ENCODE measurements at places on chromosomes 13 and 19. TPM values are rescaled to one million over a fixed set of nuclear protein-coding genes. Genes with fewer than 3 reads are reported as not detected.

- DNase-seq: no peak
These were observed 25.5 kb downstream of the SOX1 start for GRCh38 chr13:112092453-112092852.

GRCh38 chr13:74258961-74259360, 124.8 kb upstream of the KLF12 start:
- DNase-seq: no peak

DNA sequence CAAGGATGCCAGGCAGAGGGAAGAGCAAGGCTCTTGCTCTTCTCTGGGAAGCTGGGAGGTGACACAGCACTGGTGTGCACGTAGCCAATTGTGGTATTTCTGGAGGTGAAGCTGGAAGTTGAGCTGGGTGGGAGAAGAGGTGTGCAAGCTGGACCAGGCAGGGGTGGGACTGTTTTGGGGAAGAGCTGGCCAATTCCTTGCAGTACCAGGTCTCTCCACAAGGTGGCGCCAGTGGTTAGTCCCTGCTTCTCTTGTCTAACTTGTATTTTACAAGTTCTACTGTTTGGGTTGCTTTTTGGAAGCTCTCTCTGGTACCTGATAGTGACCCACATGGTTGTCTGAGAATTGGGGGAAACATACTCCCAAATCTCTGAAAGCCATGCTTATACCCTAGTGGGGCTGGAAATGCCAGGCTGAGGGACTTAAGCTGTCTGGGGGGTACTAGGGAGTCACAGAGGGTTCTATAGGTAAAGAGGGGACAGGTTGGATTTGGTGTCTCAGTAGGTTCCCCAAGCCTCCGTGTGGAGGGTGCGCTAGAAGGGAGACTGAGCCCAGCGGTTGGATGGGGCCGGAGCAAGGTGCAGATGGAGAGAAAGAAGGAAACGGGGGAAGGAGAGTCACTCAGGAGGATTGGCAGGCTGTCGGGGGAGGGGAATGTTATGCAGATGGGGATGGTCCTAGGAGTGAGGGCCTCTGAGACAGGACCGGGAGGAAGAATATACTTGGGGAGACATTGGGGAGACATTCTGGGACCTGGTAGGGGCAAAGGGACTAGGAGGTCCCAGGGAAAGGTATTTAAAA, 3.0 kb downstream of the HPN start:
- DNase-seq: peak; percentile 68

DNA sequence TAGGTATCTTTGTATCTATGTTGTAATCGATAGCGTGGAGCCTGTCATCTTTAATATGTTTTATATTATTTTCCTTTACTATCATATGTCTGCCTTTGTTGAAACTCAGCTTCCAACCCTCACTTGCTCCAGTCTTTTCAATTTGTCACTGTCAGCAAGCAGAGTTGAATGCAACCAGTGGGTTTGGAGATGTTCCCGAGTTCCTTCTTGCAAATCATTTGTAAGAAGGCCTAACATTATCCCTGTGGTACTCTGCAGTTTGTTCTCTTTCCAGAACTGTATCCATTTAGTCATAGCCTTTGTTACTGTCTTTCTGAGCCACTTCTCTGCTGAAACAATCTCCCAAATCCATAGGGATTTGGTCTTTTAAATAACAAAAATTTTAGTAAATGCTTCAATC, 41.8 kb downstream of the RNASEH2B start:
- no peak for DNase-seq

- no peak for DNase-seq
These were observed 35.6 kb upstream of the SPATA13 start for GRCh38 chr13:24124789-24125476.

- DNase-seq: no peak
These were observed 168.0 kb downstream of the IER2 start for GRCh38 chr19:13318190-13318589.

GRCh38 chr19:1523412-1524286, at the start of gene PLK5:
TSS of gene PLK5 (plus strand) at chr19:1524077. CDS start at chr19:1526997, 2,920 bp downstream.
- no peak for DNase-seq

- no peak for DNase-seq
These were observed 15.2 kb downstream of the PLEKHF1 start for GRCh38 chr19:29680447-29680846.

DNA sequence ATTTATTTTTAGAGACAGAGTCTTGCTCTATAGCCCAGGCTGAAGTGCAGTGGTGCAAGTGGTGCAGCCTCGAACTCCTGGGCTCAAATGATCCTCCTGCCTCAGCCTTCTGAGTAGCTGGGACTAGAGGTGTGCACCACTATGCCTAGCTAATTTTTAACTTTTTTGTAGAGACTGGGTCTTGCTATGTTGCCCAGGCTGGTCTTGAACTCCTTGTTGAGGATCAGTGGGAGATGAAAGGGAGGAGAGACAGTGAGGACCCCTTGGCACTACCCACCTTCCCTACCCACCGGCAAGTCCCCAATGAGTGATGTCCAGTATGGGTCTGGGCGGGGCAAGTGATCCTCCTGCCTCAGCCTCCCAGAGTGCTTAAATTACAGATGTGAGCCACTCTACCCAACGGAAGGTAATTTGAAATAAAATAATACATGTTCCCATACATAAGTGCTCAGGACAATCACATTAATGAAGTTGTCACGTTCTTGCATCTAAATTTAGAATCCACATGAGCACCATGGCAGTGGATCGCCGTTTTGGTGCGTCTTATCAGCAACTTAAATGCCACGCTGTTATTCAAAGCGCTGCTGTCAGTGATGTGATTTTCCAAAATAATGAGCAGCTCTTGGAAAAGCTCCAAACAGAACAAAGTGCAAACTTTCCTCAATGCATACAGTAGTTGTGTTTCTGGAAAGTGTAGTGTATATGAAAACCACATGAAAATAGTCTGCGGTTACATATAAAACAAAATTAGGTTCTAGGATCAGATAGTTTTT, 5.9 kb upstream of the ARL11 start:
- DNase-seq: no peak

DNA sequence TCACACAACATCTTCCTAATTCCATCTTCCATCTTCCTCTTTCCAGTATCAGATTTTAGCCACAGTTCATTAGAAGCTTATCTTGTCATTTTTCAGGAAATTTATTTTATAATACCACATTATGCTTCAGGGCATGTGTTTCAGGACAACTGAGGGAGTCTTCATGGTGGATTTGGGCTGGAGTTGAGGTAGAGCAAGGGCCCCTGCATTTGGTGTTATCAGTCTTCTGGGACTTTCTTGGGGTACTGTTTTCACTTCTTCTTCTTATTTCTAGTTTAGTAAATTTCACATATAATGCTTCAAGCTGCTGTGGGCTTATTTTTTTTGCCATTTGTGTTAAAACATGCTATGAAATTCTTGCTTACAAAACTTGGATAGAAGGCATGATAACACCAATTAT, 188.7 kb downstream of the LHFPL6 start:
- DNase-seq: no peak

DNA sequence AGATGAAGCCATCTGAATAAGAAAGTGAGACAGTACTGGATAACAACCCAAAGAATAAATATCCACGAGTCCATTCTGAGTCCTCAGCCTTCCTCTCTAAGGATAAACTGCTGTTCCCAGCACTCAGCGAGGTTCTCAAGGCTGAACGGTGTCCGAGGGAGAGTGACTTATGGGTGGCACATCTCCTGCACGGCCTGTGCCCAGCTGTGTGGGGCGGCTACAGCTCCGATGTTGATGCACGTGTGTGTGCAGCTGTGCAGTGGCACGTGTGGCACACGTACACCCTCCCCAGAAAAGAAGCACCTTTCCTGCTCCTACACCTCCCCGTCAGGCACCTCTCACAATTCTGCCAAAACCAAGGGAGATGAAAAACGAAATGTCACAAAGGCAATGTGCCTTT, 45.0 kb downstream of the RAB20 start:
- no peak for DNase-seq

GRCh38 chr13:43650882-43651281, 135.9 kb downstream of the ENOX1 start:
- no peak for DNase-seq

- DNase-seq: no peak
These were observed 21.4 kb downstream of the BBC3 start for GRCh38 chr19:47209319-47210179.

DNA sequence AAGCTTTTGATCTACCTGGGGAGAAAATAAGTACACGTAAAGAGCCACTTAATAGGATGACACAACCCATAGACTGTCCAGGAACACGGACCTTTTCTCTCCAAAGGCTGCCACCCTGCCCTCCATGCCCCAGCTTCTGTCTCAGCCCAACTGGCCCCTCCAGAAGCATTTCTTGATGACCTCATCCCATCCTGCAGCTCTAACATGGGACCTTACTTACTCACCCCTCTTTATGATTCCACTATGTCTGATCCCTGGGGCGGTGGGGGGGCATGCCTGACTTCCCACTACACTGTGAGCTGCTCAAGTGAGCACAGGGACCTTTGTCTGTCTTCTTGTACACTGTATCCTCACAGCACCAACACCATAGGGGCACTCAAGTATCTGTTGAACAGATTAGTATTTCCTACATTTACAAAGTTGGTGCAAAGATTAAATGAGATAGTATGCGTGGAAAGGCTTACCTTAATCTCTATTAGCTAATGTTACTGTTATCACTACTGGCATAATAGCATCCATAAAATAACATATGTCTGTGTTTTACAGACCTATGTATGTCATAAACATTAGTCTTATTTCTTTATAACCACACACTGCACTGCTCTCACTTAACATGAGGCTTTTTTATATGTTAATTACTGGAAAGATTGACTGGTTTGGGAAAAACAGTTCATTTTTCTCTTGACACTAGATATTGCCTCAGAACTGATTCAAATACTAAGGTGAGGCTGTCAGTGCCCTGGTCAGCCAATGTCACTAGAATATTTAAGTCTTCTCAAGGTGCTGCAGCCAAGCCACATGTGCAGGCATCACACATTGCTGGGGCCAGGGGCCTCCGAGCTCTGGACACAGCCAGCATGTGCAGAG, 100.9 kb downstream of the FOXO1 start:
- DNase-seq: no peak

- no peak for DNase-seq
These were observed 625.2 kb downstream of the DIAPH3 start for GRCh38 chr13:59538512-59538911.

DNA sequence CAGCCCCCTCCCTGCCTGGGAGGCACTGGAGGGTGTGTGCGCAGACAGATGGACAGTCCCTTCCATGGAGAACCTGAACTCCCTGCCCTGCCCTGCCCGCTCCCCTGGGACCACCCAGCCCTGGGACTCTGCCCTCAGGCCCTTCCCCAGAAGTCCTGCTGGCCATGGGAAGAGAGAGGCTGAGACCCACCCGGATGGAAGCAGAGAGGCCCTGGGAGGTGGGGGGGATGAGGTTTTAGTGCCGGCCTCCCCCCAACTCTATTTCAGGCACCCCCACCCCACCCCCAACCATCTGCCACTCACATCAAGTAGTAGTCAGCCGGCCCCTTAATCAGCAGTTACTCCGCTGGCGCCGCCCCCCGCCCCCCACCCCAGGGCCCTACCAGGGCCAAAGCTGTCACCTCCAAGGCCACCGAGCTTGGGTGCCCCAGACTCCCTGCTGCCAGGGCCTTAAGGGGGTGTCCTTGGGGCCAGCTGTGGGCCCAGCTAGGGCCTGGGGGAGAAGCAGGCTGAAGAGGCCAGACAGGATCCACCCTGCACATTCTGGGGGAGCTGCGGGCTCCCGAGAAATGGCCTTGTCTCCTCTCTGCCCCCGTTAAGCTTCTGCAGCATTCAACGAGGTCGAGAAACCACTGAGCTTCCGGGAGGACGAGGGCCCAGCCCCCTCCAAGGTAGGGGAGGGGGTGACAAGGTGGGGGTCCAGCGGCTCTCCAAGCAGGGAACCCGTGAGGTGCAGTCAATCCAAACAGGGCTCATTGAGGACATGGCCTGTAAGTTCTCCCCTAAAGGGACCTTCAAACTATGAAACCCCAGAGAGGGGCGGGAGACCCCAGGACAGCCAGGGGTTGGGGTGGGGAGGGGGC, 17.4 kb downstream of the NMRK2 start:
- DNase-seq: no peak

- DNase-seq: no peak
These were observed 103.8 kb downstream of the ZDHHC20 start for GRCh38 chr13:21355304-21355703.

DNA sequence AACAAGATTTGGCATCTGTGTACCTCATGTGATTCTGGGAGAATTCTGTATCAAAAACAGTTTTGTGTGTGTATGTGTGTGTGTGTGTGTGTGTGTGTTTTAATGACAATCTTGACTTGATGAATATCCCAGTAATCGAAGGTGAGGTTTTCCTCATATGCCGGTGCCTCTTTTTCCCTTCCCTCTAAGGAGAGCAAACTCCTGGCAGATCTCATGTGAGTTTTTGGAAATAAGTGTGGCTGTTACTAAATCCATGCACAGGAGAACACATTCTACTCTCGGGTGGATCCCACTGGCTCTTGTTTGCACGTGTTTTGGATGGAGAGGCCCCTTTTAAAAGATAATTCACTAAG, 29.0 kb upstream of the CEBPG start:
- DNase-seq: no peak

- DNase-seq: no peak
These were observed 26.5 kb downstream of the NUMBL start for GRCh38 chr19:40663695-40664692.

DNA sequence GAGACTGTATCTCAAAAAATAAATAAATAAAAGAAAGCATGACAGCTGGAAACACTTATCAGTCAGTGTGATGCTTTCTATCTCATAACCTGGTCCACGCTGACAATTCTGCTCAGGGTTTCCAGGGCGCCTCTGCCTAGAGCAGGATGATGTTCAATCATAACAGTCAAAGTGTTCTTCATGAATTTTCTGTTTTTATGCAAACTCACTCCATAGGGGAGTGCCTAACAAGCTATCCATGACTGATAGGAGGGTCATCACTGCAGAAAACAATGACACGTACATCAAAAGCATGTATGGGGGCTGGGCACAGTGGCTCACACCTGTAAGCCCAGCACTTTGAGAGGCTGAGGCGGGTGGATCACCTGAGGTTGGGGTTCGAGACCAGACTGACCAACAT, 41.4 kb upstream of the ZNF83 start:
- no peak for DNase-seq

- no peak for DNase-seq
These were observed 3.0 kb downstream of the DHX34 start for GRCh38 chr19:47352095-47352494.

GRCh38 chr13:99926014-99926731, 45.4 kb downstream of the ZIC5 start:
- DNase-seq: peak; percentile 16

C1QTNF9B gene
- total RNA-seq: not detected

KIR3DL2 gene
- total RNA-seq: not detected

TMEM145 gene
- 2.5 TPM for total RNA-seq

ZNF728 gene
- not detected for total RNA-seq

AMH gene
- total RNA-seq: 19.3 TPM

CEACAM18 gene
- not detected for total RNA-seq

FPR2 gene
- not detected for total RNA-seq

AMER2 gene
- not detected for total RNA-seq

PTGIR gene
- not detected for total RNA-seq

RNF126 gene
- 77.9 TPM for total RNA-seq

CCDC194 gene
- 1.3 TPM for total RNA-seq

TLE6 gene
- 1.4 TPM for total RNA-seq

SRRM5 gene
- 1.0 TPM for total RNA-seq

ATG4D gene
- total RNA-seq: 34.6 TPM

KLK12 gene
- total RNA-seq: not detected

LILRB1 gene
- not detected for total RNA-seq

MATK gene
- total RNA-seq: 0.72 TPM
